ENCODE measurements at places on chromosomes 5 and 9. TPM values are rescaled to one million over a fixed set of nuclear protein-coding genes. Genes with fewer than 3 reads are reported as not detected.

- no peak overlapping the region for H3K27ac ChIP-seq
- no peaks in the 10 kb centered on the region for H3K4me1 ChIP-seq
- no peaks in the 10 kb centered on the region for H3K27me3 ChIP-seq
Observed at GRCh38 chr5:153719324-153719723, 228.9 kb downstream of the GRIA1 start.

DNA sequence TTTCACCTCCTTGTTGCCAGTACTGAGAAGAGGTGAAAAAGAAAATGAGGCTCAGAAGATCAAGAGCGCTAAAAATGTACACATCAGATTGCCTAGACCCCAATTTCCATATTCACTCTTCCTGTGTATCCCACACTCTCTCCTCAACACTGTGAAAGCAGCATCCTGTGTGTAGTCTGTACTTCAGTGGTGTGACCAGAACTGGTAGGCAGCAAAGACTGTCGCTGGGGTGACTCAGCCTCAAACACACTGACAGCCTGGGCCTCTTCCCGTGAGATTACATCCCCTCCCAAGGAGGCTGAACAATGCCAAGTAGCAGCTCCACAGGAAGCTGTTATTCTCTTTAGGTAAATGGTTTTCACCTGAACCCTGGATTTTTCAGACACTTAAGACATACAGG is 135.5 kb downstream of the CCDC192 start:
- H3K27ac ChIP-seq = no peak overlapping the region
- peak; percentile 16 for DNase-seq
- no peaks in the 10 kb centered on the region for H3K36me3 ChIP-seq

- peaks cover 20% of the 10 kb centered on the region for H3K4me1 ChIP-seq
- DNase-seq = no peak
Observed at GRCh38 chr5:150789450-150789849, 10.9 kb downstream of the SMIM3 start.

DNA sequence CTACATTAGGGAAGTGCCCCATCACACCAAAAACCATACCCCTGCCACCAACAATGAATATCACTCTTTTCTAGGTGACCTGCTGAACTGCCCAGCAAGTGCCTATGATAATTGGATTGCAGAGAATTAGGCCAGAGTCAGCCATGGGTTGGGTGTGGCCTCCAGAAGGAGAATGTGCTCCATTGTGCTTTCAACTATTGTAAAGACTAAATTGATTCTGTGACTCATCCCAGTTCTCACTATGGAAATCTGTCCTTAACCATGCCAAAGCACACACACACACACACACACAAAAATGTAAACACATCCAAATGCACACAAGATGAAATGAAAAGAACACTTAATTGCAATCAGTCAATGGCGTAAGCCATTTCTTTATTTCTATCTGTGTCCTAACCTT is 25.7 kb downstream of the DRD1 start:
- H3K36me3 ChIP-seq = no peaks in the 10 kb centered on the region
- H3K4me3 ChIP-seq = no peak overlapping the region
- H3K4me1 ChIP-seq = no peaks in the 10 kb centered on the region
- DNase-seq = no peak
- peaks cover 6% of the 10 kb centered on the region for H3K27me3 ChIP-seq

GRCh38 chr5:431711-432050 is 11.3 kb upstream of the EXOC3 start:
- no peaks in the 10 kb centered on the region for H3K27me3 ChIP-seq
- no peaks in the 10 kb centered on the region for H3K36me3 ChIP-seq
- no peak overlapping the region for H3K4me3 ChIP-seq
- no peaks in the 10 kb centered on the region for H3K4me1 ChIP-seq
- DNase-seq = no peak
- H3K27ac ChIP-seq = no peak overlapping the region

DNA sequence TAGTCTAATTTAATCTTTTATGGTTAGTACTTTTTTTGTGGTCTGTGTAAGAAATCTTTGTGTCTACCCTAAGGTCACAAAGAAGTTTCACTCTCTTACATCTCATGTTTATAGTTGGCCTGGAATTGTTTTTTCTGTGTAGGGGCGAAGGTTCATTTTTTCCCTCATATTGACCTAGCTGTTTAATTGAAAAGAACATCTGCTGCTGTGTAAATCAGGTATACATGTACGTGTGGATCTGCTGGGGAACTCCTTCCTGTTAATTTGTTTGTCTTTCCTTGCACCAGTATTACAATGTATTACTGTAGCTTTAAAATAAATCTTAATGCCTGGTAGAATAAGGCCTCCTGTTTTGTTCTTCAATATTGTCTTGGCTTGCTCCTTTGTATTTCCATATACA is 37.8 kb downstream of the EXOSC2 start:
- H3K27me3 ChIP-seq = no peaks in the 10 kb centered on the region
- no peaks in the 10 kb centered on the region for H3K36me3 ChIP-seq
- H3K4me1 ChIP-seq = peaks cover 21% of the 10 kb centered on the region
- no peak for DNase-seq

DNA sequence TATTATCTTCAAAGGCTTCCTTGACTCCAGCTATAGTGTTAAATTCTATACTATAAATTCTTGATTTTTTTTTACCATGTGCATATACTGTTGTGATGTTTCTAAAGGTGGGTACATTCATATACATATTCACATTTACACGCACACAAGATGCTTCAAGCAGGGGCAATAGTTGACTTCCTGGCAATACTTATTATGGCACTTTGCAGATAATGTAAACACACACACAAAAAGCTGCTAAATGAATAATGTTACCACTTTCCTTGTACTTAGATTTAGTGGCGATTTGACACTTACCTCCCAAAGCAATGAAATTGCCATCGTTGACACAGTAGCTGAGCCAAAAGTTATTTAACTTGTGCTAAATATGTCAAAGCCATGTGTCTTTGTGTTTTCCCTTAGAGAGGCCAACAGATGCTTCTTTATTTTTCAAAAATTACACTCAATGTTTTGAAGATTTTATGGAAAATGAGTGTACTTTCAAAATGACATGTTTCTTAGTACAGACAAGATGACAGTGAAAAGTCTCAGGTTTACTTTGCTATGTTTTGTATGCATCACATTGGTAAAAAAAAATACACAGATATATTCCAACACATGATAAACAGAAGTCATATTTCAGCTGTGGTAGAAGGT is 12.2 kb upstream of the ERAP2 start:
- H3K27ac ChIP-seq = no peak overlapping the region
- no peaks in the 10 kb centered on the region for H3K4me1 ChIP-seq
- no peak overlapping the region for H3K4me3 ChIP-seq
- no peaks in the 10 kb centered on the region for H3K27me3 ChIP-seq
- DNase-seq = no peak
- H3K36me3 ChIP-seq = no peaks in the 10 kb centered on the region

- H3K36me3 ChIP-seq = no peaks in the 10 kb centered on the region
- H3K27me3 ChIP-seq = no peaks in the 10 kb centered on the region
- H3K27ac ChIP-seq = no peak overlapping the region
- H3K4me3 ChIP-seq = no peak overlapping the region
Observed at GRCh38 chr5:170451747-170452365, 52.0 kb upstream of the KCNIP1 start.

- no peaks in the 10 kb centered on the region for H3K36me3 ChIP-seq
- no peak overlapping the region for H3K4me3 ChIP-seq
- H3K27me3 ChIP-seq = no peaks in the 10 kb centered on the region
- no peak overlapping the region for H3K27ac ChIP-seq
- H3K4me1 ChIP-seq = no peaks in the 10 kb centered on the region
Observed at GRCh38 chr5:91229031-91229727, 153.9 kb downstream of the ARRDC3 start.

DNA sequence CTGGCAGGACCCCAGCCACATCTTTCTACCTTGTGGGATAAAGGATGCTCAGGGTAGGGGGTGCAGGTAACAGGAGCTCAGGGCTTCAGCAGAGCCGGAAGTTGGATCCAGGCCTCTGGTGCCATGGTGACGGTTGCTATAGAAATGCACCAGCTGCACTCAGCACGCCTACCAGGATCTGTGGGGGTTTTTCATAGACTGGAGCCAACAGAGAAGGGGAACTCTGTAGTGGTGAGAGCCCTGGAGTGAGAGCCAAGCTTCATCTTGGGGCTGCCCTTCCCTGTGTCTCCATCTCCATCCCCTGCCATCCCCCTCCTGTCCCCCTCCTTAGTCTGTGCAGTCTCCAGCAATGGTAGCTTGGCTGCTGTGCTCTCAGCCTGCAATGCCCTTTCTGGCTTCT is 27.5 kb upstream of the BOD1 start:
- H3K4me1 ChIP-seq = no peaks in the 10 kb centered on the region
- DNase-seq = peak; percentile 76
- H3K36me3 ChIP-seq = no peaks in the 10 kb centered on the region
- H3K27ac ChIP-seq = no peak overlapping the region
- no peak overlapping the region for H3K4me3 ChIP-seq

DNA sequence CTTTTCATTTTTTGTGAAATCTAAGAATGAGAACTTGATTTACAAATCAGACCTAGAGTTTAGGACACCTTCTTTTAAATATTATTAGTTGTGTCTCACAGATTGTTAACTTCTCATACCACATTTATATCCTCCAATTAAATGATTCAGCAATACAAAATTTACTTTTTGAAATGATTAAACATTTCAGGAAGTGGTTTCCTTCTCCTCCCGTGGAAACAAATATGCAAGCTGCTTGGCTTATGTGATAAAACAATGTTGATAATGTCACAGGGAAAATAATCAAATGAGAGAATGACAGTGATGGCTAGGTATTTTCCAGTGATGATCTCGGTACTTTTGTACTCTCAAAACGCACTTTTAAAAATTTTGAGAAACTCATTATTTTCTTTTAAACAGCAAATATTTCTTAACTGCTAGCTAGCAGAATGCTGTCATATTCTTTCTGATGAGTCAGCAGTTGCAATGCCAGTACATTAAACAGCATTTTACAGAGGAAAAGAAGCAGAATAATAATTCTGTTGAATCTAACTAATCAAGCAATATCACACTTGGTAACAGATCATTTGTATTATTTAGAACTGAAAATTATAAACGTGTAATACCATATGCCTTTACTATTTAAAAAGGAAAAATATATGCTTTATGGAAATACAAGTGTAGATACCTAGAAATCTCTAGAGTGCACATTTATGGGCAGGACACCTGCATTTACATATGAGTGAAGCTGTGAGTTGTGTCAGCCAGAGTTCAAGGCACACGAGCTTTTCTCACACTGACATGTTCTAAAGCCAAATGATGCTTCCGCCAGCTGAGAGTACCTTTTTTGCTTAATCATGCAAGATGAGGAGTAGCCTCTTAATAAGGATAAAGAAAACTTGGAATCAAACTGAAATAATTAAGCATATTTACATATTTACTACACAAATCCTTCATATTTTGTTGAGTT is 53.6 kb upstream of the CDH18 start:
- no peak overlapping the region for H3K4me3 ChIP-seq
- no peaks in the 10 kb centered on the region for H3K27me3 ChIP-seq
- no peak overlapping the region for H3K27ac ChIP-seq
- no peak for DNase-seq

- H3K4me3 ChIP-seq = no peak overlapping the region
- DNase-seq = no peak
- no peaks in the 10 kb centered on the region for H3K4me1 ChIP-seq
- no peak overlapping the region for H3K27ac ChIP-seq
- no peaks in the 10 kb centered on the region for H3K36me3 ChIP-seq
- no peaks in the 10 kb centered on the region for H3K27me3 ChIP-seq
Observed at GRCh38 chr9:73269430-73270101, 117.9 kb downstream of the ANXA1 start.

The PALM2AKAP2 gene
- 24.4 TPM for total RNA-seq

The SHC3 gene
- 20.5 TPM for total RNA-seq

The TAF11L5 gene
- total RNA-seq = not detected

The TTC39B gene
- 14.3 TPM for total RNA-seq

Measured in adrenal gland (tissue), 19 donors.